ENCODE measurements at places on chromosomes 4 and X. TPM values are rescaled to one million over a fixed set of nuclear protein-coding genes. Genes with fewer than 3 reads are reported as not detected.

SOWAHD gene
- total RNA-seq: 0.69 TPM

HTN3 gene
- not detected for total RNA-seq

MCTS1 gene
- 12.6 TPM for total RNA-seq

FAT4 gene
- 25.1 TPM for total RNA-seq

P2RY8 gene
- total RNA-seq: 0.90 TPM

MTMR8 gene
- 5.3 TPM for total RNA-seq

GPRIN3 gene
- 1.2 TPM for total RNA-seq

XPNPEP2 gene
- 3.5 TPM for total RNA-seq

MAGEA8 gene
- not detected for total RNA-seq

F8A1 gene
- 2.6 TPM for total RNA-seq

MRPL1 gene
- 38.5 TPM for total RNA-seq

ZNF711 gene
- 6.4 TPM for total RNA-seq

KIAA1210 gene
- total RNA-seq: 6.7 TPM

TLR1 gene
- total RNA-seq: 32.3 TPM

GPR82 gene
- not detected for total RNA-seq

All from uterus (tissue), 4 donors.